ENCODE measurements at places on chromosomes 5 and 9.

DNA sequence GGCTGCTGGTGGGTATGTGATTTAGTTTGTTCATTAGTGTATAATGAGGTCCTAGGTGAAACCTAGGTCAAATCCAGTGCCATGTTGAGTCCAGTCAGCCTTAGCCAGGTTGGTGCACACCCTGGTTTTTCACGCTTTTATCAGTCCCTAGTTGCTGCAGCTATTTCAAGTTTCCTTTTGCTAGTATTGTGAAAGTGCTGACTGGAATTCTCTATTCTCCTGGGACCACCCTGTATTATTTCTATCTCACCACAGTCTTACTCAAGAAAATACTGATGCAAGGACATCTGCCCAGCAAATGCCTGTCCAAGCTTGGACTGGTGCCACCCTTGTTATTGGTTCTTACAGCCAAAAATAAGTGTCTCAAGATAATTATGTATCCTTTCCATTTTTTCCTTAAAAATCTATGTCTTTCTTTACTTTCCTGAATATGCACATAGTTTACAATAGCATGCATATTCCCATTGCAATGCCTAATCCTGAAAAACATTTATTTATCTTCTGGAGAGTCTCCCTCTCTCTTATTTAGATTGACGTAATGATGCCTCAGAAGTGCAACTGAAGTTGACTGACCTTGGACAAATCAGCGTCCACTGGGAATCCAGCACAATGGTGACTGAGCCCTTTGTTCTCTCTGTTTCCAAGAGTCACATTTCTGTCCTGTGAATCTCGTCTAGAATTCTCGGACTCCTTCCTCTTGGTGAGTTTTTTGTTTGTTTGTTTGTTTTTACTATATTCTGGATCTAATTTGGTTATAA, 1075.0 kb downstream of the CDH9 start:
- no peak for DNase-seq

- no peak for DNase-seq
Observed at GRCh38 chr5:6543346-6543730, 89.5 kb downstream of the NSUN2 start.

DNA sequence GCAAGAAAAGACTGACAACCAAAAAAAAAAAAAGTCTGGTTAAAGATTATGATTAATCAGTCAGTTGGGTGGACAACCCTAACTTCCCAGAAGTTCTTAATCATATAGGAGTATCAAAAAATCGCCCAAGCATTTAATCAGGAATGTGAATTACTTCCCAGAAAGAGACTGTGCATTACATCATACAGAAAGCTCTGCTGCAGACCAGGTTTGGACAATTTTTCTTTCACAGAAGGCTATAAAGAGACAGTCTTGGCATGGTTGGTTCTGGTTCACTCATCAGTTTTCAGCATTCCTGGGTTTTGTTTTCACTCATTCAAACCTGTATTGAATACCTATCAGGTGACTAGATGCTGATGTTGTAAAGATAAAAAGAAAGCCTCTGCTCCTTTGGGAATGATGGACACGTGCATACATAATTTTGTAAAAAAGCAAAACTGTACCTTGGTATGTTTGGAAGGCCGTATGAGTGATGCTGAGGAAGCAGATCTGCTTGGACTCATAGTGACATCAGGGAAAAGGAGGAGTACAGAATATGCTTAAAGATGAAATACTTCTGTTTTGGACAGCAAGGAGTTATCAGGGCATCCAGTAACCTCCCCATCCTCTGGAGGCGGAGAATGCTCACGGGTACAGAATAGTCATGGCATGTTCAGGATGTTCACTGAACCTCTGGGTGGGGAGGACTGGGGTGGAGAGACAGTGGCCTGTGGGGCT, 178.4 kb downstream of the GNA14 start:
- no peak for DNase-seq

GRCh38 chr5:8845296-8845695, 700.6 kb downstream of the SEMA5A start:
- DNase-seq = no peak

DNA sequence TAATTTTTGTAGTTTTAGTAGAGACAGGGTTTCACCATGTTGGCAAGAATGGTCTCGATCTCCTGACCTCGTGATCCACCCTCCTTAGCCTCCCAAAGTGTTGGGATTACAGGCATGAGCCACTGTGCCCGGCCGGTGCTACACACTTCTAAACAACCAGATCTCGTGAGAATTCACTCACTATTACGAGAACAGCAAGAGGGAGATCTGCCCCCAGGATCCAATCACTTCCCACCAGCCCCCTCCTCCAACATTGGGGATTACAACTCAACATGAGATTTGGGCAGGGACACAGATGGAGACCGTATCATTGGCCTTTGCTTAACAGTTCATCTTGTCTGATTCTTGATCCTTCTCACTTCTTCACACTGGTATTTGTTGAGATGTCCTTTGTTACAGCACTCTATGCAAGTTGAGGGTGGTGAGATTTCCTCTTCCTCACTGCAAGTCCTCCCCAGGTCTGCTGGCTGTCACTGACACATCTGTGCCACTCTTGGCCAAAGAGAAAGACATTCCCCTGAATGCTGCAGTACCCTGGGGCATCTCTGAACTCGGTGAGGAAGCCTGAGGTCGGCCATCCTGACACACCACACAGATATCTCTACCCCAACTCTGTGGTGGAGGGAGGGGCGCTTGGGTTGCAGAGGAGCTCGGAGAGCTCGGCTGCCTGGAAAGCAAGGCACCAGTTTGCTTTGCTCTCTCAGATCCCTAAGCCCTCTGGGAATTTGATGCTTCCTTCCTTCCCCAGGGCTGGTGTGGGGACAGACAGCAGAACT, 4.2 kb upstream of the SUB1 start:
- DNase-seq = no peak

GRCh38 chr5:43523662-43524072, 8.7 kb upstream of the C5orf34 start:
- no peak for DNase-seq

- DNase-seq = no peak
Observed at GRCh38 chr9:98921732-98922131, 22.0 kb upstream of the COL15A1 start.

GRCh38 chr9:119810645-119811429, 441.6 kb upstream of the BRINP1 start:
- no peak for DNase-seq

DNA sequence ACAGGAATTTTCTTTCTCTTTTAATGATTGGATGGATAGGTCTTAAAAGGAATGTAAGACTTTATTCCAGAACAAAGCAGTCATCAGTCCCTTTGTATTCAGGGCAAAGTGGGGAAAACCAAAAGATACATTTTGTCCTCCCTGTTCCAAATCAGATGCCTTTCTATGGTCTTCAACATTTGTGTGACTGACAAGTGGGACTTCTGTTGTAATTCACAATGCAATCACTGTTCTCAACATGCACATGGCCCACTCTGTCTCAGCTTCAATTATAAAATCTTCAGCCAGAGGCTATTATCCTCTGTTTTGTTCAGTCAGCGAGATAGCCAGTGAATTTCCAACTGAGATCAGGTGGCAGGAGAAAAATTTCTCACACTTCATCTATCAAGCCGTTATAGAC, 95.5 kb upstream of the ERBIN start:
- DNase-seq = no peak

DNA sequence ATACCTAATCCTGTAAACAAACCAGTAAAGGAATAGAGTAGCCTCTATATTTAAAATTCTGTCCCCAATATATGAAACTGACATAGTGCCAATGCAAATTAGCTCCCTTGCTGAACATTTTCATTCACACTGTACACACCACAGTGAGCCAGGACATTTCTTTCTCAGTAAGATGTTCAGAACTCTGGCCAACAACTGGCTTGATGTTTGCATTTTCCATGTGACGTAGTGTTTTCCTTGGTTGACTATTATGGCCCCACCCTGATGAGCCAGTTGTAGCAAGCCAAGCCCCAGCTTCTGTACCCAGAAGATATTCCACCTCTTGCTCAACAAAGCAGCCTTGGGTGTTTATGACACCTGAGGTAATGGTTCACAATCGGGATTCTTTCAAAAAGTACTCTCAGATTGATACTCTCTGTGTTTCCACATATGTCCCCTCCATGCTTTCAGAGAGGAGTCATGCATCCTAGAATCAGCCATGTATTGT, 17.7 kb upstream of the ANXA1 start:
- no peak for DNase-seq

GRCh38 chr9:79817438-79818004, 245.8 kb downstream of the TLE4 start:
- DNase-seq = no peak

GRCh38 chr5:178278358-178279023, 45.9 kb upstream of the PHYKPL start:
- no peak for DNase-seq

GRCh38 chr5:851076-851475, 290 bp upstream of the ZDHHC11 start:
- DNase-seq = no peak

- DNase-seq = no peak
Observed at GRCh38 chr5:156835905-156836304, 14.2 kb upstream of the PPP1R2B start.

DNA sequence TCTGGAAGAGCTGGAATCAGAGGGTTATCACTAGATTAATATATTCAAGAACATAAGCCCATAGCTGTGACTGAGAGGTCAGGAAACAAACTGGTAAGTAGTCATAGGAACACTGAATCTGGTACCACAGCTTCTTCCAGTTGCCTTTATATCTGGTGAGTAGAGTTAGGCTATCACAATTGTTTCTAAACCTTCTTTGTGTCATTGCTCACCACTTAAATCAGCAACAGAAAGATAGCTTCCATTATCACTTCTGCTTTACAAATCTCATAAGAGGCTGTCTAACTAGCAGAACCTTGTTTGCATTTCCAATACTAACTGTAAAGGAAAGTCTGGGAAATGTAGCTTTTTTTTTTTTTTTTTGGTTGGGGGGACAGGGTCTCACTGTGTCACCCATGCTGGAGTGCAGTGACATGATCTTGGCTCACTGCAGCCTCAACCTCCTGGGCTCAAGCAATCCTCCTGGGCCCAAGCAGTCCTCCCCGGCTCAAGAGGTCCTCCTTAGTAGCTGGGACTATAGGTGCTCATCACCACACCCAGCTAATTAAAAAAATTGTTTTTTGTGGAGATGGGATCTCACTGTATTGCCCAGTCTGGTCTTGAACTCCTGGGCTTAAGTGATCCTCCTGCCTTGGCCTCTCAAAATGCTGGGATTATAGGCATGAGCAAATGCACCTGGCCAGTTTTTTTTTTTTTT, 22.0 kb downstream of the CDC42SE2 start:
- no peak for DNase-seq

- DNase-seq = no peak
Observed at GRCh38 chr5:64502196-64502595, 3.6 kb upstream of the RGS7BP start.

DNA sequence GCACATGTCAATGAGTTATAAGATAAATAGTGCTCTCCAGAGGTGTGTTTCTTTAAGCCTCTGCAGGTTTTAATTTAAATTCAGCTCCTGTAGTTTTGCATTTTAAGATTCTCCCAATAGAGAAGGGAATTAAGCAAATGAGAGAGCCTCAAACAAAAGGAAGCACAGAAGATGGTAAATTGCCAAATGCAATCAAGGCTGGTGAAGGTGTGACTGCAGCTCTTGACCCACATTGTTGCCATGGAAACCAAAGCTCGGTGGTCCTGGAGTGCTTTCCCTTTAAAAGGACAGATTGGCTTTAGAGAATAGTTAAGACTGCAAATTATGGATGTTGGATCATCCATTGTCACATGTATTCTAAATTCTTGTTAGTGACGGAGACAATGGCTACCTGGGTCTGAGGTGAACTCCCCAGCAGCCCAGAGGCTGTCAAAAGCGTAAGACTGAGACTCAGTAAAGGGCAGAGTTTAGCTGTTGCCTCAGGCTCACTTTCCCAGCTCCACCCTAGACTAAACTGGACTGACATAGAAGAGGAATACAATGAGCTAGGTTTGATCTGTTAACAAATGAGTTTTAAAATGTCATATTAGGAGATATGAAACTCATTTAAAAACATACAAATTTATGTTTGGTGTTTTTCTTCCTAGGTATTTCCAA, 12.3 kb downstream of the GAPT start:
- DNase-seq = no peak

- DNase-seq = no peak
Observed at GRCh38 chr9:70398145-70398556, 16.3 kb downstream of the KLF9 start.

- no peak for DNase-seq
Observed at GRCh38 chr9:95103281-95103771, 214.2 kb downstream of the FANCC start.

- DNase-seq = no peak
Observed at GRCh38 chr5:176744584-176744965, 65.8 kb upstream of the UNC5A start.

DNA sequence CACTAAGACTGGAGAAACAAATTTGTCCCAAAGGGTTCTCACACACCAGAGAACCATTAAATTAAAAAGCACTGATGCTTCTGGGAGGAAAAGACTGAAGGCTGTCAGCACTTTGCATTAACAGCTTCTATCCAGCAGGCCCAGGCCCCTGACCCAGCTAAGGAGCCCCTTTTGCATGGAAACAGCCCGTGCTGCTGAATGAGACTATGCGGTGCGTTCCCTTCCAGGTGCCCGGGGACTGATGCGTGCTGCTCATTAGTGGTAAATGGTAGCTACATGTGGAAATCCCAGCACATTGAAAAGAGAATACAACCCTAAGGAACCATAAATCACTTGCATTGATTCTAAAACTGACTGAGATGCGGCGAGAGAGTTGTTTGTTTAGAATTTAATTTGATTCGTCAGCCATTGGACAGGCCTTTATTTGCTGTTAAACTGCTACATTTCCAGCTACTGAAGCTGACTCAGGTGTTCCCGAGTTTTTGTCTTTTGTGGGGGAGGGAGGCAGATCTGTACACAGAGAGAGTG, 351.0 kb upstream of the SLC24A2 start:
- no peak for DNase-seq

DNA sequence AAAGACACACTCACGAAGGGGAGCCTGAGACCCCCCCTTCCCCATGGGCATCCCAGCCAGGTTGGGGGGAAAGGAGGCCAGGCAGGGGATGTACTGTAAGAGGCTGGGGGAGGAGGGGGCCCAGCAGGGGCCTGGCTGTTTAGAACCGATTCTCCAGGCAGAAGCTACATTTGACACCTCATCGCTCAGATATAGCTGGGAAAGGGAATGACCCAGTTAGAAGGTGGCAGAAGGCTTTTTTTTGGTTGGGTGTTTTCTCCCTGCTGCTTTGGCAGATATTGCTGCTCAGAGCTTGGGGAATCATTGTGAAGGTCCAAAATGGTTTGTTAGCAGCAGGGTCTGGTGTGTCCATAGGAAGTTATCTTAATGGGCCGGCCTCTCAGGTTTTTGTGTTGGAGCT, 6.0 kb downstream of the CDX1 start:
- DNase-seq = no peak

DNA sequence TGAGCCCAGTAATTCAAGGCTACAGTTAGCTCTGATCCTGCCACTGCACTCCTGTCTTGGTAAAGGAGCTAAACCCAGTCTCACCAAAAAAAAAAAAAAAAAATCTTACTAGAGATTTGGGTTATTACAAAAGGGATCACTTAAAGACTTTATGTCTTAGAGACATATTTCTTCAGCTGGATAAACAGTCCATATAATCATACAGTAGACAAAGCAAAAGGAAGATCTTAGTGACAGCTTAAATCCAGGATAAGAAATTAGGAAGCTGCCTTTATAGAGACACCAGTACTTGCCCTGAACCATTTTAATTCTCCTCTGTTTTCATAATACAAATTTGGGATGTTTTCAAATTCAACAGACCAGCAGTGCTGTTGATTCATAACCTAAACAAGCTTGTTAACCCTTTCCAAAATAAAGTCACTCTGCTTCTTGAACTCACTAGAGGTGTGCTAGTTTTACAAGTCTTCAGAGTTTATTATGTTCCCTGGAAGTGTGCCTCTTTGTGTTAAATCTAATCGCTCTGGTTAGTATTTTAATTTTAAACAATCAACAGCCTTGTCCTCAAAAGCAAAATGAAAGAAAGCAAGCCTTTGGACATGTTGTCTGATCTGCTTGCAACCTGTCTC, 255.5 kb downstream of the ARRDC3 start:
- no peak for DNase-seq

Measured in stimulated activated CD8-positive, alpha-beta memory T cell treated with anti-CD3 and anti-CD28 coated beads, Interleukin-15, amount 100 ng/mL, for 48 hours (primary cell).